ENCODE measurements at places on chromosomes 13 and 19.

- DNase-seq = no peak
Observed at GRCh38 chr13:45788011-45788410, 63.5 kb downstream of the SIAH3 start.

DNA sequence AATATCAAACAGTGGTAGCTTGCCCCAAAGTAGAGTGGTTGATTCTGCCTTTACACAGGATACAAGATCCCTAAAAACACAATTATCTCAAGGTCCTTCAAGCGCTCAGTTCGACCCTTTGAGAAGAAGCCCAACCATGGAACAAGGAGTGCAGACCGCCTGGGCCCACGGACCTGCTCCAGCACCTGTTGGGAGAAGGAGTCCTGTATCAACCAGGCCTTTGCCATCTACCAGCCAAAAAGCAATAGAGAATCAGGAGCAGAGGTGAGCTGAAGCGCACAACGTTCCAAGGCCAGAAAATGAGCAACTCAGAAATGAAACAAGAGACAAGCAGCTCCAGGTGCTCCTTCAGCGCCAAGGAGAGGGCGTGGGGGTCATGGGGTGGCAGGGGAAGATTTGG lies 6.3 kb upstream of the LILRB3 start:
- no peak for DNase-seq

DNA sequence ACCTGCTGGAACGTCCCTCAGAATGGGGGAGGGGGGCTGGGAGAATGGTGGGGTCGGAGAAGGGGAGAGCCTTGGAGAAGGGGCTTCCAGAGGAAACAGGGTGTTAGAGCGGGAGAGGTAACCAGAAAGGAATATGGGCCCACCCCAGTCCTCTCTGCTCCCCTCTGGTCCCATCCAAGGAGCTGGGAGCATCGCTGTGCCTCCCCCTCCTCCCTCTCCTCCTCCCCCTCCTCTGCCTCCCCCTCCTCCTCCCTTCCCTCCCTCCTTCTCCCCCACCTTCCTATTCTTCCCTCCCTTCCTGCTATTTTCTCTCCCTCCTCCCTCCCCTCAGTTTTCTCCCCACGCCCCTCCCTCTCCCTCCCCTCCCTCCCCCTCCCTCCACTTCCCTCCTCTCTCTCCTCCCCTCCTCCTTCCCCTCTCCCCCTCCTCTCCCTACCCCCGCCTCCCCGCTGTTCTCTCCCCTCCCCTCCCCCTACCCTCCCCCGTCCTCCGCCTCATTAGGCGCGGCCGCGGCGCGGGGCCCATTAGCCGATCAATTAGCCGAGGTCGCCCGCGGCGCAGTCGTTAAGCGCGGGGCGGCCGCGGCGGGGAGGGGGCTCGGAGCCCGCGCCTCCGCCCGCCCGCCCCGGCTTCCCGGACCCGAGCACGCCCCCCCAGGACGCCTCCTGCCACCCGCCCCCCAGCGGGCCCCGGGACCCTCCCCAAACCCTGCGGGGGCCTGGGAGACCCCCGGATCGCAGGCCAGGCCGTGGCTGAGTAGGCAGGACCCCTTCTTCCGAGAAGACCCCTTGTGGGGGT lies 15.4 kb downstream of the TLE5 start:
- peak; percentile 39 for DNase-seq

DNA sequence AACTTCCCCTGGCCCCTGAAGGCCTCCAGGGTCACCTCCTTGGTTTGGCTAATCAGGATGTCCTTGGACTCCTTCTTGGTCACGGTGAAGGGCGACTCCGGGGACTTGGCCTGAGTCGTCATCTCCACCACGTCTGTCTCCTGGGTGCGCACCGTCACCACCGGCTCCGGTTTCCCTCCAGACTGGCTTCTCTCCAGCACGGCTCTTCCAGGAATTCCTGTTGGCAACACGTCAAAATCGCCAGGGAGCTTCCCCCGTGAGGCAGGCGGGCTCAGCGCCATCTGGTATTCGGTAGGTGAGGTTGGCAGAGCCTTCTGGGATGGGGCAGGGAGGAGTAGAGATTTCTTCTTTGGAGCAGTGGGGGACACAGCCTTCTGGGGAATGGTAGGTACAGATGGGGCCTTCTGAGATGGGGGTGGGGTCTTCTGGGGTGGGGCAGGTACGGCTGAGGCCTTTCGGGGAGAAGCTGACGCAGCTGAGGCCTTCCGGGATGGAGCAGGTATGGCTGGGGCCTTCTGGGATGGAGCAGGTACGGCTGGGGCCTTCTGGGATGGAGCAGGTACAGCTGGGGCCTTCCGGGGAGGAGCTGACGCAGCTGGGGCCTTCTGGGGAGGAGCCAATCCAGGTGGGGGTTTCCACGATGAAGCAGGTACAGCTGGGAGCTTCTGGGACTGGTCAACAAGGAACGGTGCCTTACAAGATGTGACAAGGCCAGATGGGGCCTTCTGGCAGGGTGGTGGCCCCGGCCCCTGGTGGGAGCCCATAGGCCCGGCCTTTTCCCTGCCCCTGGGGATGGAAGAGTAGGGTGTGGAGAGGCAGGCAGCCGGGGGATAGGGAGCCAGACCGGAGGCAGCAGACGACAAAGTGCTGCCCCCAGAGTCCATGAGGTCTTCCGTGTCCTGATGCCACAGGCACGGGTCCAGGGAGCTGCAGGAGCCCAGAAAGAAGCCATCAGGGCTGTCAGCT lies 3.8 kb downstream of the GARIN5B start:
- no peak for DNase-seq

DNA sequence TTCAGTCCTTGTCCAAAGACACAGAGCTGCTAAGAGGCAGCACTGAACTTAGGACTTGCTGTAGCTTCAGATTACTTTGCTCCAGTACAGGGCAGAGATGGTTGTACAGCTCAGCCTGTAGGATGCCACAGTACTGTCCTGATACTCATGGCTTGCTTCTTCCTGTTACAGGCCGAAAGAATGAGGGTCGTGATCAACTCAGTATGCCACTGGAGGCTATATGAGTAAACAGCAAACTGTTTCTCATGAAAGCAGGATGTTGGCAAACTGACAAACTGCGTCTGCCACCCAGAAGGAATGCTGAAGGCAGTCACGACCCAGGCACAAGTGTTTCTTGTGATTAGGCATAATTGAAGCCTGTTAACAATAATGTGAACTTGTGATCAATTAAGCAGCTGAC lies 2.8 kb downstream of the ZNF749 start:
- no peak for DNase-seq

- DNase-seq = no peak
Observed at GRCh38 chr13:80437231-80437630, 96.3 kb upstream of the SPRY2 start.

GRCh38 chr13:63208826-63209225 lies 1793.2 kb upstream of the PCDH20 start:
- no peak for DNase-seq

DNA sequence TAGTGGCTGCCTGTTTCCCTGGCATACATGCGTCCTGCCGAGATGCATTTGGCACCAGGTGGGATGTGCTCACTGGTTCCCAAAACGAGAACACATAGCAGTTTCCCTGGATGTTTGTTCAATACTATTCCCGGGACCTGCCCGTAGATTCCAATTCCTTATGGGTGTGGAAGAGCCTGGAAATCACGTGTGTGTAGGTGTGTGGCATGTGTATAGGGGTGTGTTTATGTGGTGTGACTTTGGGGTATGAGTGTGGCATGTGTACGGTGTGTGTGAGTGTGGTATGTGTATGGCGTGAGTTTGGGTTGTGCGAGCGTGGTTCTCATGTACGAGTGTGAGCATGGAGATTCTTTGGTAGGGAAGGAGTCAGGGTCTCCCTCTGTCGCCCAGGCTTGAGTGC lies 2.9 kb upstream of the F7 start:
- DNase-seq = no peak

- no peak for DNase-seq
Observed at GRCh38 chr13:101401196-101401595, 15.1 kb downstream of the NALCN start.

GRCh38 chr13:111549464-111549863 lies 229.0 kb downstream of the TEX29 start:
- DNase-seq = no peak

- DNase-seq = no peak
Observed at GRCh38 chr13:63909726-63910375, 2494.2 kb upstream of the PCDH20 start.
